SJSA1 (cell line): ENCODE measurements at places on chromosomes 6 and 20. TPM values are rescaled to one million over a fixed set of nuclear protein-coding genes. Genes with fewer than 3 reads are reported as not detected.
A peak's percentile ranks its signal among the peaks of the same experiment; 100 is the strongest.

TMEM244 gene
- total RNA-seq = not detected in 2 replicates

DNA sequence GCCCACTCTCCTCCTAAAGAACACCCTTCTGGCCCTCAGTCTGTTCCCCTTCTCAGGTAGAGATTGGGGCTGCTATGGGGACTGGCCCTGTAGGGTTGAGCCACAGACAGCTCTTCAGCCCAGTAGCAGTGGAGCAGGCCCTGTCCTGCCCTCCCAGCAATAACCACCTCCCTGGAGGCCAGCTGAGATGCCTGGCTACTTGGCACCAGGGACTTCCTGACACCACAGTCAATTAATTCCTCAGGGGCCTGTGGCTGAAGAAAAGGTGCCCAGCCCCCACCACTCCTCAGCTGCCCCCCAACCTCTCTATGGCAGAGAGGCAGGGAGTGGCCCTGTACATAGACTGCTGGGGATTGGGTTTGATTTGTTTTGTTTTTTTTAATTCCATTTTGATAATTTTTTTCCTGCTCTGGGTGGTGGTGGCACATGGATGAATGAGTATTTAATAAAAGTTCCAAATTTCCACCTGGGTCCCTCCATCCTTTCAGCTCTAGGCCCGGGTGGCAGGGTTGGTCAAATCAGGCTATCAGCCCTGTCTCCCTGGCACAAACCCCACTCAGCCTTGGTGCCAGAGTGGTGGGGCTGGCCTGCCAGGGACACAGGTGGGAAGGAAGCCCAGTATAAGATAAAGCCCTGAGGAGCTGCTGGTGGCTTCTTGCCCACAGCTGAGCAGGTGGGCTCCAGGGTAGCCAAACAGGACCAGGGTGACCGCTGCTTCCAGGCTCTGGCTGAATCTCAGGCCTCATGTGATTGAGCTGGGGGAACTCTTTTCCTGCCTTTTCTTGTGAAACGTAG, 1.9 kb upstream of the DEF6 start:
- no peak for DNase-seq
- H3K36me3 ChIP-seq = peaks cover 38% of the 10 kb centered on the region
- no peaks in the 10 kb centered on the region for H3K27me3 ChIP-seq
- H3K4me1 ChIP-seq = no peaks in the 10 kb centered on the region
- no peak overlapping the region for H3K27ac ChIP-seq

GPSM3 gene
- total RNA-seq = 15.3 and 16.2 TPM in 2 replicates

GRCh38 chr6:29992807-29993206, 50.5 kb downstream of the HLA-A start:
- H3K36me3 ChIP-seq = no peaks in the 10 kb centered on the region
- DNase-seq = no peak
- no peaks in the 10 kb centered on the region for H3K4me1 ChIP-seq

- H3K36me3 ChIP-seq = peaks cover 3% of the 10 kb centered on the region; the same call in 1 of the 2 replicates
- no peaks in the 10 kb centered on the region for H3K27me3 ChIP-seq
- DNase-seq = no peak
- no peak overlapping the region for H3K27ac ChIP-seq
These were observed 125.3 kb downstream of the FOXO3 start for GRCh38 chr6:108685970-108686369.

BANF2 gene
- total RNA-seq = not detected in 2 replicates

DNA sequence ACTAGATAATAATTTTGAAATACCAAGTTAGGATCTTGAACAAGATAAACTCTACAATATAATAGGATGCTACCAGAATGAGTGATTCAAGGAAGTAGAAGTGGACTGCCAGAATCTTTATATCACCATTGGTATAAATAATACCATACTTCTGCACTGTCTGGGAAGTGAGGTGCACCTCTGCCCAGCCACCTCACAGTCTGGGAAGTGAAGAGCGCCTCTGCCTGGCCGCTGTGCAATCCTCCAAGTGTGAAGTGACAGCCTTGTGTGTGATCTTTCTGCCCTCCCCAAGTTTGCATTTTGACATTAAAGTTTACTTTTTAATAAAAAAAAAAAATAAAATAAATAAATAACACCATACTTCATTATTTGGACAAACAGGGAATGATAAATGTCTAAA, 18.8 kb downstream of the LATS1 start:
- no peaks in the 10 kb centered on the region for H3K27me3 ChIP-seq
- peaks cover 8% of the 10 kb centered on the region for H3K4me1 ChIP-seq
- DNase-seq = no peak
- no peak overlapping the region for H3K27ac ChIP-seq
- H3K4me3 ChIP-seq = no peak overlapping the region

PREX1 gene
- total RNA-seq = 27.5 and 34.3 TPM in 2 replicates

HSPA1L gene
- 0.78 and 0.87 TPM in 2 replicates for total RNA-seq

DNA sequence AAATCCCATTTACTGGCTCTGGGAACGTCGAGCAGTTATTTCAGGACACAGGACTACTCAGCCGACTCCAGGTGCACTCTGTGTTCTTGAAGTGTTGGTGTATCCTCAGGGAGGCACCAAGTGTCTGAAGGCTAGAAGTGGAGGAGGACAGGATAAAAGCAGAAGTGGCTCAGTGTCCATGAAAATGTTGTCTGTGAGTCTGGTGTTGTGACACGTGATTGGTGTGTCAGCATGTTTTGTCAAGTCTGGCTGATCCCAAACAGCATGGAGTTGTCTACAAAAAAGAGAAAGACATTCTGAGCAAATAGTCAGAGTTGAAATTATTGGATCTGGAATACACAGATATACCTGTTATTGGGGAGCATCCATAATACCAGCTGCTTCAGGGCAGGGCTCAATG, 30.3 kb downstream of the SCGN start:
- no peak for DNase-seq
- H3K27me3 ChIP-seq = no peaks in the 10 kb centered on the region
- H3K27ac ChIP-seq = no peak overlapping the region
- H3K4me1 ChIP-seq = no peaks in the 10 kb centered on the region
- no peak overlapping the region for H3K4me3 ChIP-seq

RGS17 gene
- total RNA-seq = 0.37 and 1.3 TPM in 2 replicates

- H3K4me1 ChIP-seq = peaks cover 15% of the 10 kb centered on the region
- DNase-seq = no peak
- peak overlapping the region; percentile 51 for H3K27ac ChIP-seq
- H3K36me3 ChIP-seq = no peaks in the 10 kb centered on the region
- H3K27me3 ChIP-seq = no peaks in the 10 kb centered on the region
- no peak overlapping the region for H3K4me3 ChIP-seq
These were observed 42.2 kb downstream of the C6orf132 start for GRCh38 chr6:42100029-42100901.

DNA sequence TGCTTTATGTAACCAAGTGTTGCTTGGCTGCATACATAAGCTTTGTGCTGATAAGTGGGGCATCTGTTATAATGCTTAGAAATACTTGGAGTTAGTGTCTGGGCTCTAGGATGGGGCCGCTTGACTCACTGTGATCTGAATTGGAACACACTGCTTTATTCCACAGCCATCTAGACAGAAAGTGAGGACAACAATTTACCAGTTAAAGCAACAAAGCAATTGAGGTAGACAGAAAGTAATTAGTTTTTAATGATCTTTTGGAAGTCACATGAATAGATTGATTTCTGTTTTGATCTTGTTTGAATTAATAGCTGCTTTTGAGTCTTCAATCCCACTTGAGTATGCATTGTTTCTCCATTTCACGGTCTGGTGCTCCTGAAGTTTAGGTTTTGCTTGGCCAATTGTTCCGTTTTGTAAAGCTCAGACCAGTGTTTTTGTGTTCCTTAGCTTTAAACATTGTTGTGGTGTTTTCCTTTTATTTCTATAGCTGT, 157.5 kb downstream of the TRMT11 start:
- no peaks in the 10 kb centered on the region for H3K4me1 ChIP-seq
- no peaks in the 10 kb centered on the region; the same call in 1 of the 2 replicates for H3K27me3 ChIP-seq
- H3K4me3 ChIP-seq = no peak overlapping the region
- H3K36me3 ChIP-seq = no peaks in the 10 kb centered on the region
- H3K27ac ChIP-seq = no peak overlapping the region
- no peak for DNase-seq

DNA sequence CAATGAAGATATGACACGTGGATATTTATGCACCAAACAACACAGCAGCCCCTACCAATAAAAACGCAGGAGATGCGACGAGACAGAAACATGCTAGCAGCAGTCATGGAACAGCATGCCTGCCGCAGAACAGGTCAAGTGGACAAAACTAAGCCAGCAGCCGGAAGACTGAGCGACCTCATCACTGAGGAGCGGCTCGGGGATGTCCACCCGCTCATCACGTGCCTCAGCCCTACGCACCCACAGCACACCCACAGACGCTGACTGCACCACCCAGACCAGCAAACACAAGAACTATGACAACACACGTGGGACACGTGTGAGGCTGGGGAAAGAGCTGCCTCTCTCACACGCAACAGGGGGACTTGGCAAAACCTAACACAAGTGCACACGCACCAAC, 81.7 kb downstream of the TAF4 start:
- no peaks in the 10 kb centered on the region for H3K27me3 ChIP-seq
- no peaks in the 10 kb centered on the region for H3K4me1 ChIP-seq
- H3K27ac ChIP-seq = no peak overlapping the region
- H3K36me3 ChIP-seq = 0 out of 2 replicates have a peak, but pooled peaks cover 3% of the 10 kb centered on the region
- DNase-seq = no peak
- H3K4me3 ChIP-seq = no peak overlapping the region

DNA sequence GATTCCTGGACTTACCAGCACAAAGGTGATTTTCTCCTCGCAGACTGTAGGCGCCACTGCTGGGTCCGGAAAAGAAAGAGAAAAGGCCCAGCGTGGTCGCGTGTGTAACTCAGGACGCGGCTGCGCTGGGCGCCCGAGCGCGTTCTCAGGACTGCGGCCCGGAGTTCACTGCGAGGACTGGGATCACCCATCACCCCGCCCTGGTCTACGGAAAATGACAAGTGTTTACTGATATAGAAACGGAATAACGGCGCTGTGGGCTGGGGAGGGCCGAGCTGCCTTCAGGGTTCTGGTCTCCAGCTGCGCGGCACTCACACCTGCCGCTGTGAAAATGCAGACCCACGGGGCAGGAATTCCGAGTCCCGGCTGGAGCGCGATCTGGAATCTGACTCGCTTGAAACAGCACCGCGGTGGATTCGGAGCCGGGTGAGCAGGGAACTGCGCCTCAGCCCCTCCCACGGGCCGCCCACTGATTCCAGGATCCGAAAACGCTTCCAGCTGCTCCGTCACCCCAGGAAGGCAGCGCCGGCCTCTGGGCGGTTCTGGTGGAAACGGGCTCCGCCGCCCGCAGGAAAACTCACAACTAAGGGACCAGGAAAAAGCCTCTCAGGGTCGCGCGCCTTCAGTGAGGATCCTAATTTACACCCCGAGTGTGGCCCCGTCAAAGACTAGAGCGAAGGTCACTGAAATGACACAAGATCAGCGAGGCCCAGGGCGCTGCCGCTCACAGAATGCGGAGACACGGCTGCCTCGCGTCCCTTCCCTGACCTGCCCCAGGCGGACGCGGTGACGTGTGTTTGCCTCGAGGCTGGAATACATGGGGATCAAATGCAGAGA, 34.5 kb downstream of the HLA-A start:
- no peak overlapping the region for H3K27ac ChIP-seq
- H3K4me1 ChIP-seq = peaks cover 10% of the 10 kb centered on the region
- H3K36me3 ChIP-seq = no peaks in the 10 kb centered on the region
- H3K4me3 ChIP-seq = peak overlapping the region; percentile 36
- DNase-seq = peak; percentile 59
- peaks cover 6% of the 10 kb centered on the region; the same call in 1 of the 2 replicates for H3K27me3 ChIP-seq

- H3K36me3 ChIP-seq = no peaks in the 10 kb centered on the region
- peak; percentile 67 for DNase-seq
- no peaks in the 10 kb centered on the region for H3K27me3 ChIP-seq
- H3K4me1 ChIP-seq = peaks cover 13% of the 10 kb centered on the region
- H3K4me3 ChIP-seq = no peak overlapping the region
- H3K27ac ChIP-seq = no peak overlapping the region
These were observed 30.0 kb upstream of the AKIRIN2 start for GRCh38 chr6:87731818-87732661.

GRCh38 chr6:39082310-39082709, 32.7 kb downstream of the SAYSD1 start:
- no peaks in the 10 kb centered on the region for H3K4me1 ChIP-seq
- no peaks in the 10 kb centered on the region for H3K36me3 ChIP-seq
- no peak overlapping the region for H3K27ac ChIP-seq
- no peak overlapping the region for H3K4me3 ChIP-seq

DNA sequence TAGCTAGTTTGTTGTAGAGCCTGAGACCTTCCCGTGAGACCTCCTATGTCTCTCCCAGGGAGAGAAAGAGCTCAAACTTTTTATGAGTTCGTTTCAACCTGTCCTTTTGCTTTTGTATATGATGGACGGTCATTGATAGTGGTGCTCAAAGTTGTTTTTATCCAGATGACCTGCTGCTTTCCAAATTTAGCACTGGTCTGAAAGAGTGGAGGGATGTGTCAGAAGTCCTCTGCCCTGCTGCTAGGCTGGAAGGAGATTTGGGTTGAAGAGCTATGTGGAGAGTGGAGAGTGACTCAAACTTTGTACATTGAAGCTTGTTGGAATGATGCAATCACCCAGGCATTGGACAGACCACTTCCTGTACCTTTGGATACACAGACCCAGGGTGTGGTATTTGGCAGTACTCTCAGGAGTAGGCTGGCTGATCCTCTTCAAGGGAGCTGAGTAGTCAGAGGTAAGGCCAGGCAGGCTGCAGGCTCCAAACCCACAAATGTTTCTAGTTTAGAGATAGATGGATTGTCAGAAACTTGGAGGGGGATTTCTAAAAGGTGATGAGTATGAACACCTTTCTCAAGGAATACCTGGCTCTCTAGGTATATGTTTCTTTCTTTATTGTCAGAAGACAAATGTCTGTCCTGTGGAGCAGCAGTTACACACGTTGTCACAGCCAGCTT, 49.4 kb upstream of the RREB1 start:
- peak; percentile 83 for DNase-seq
- H3K4me3 ChIP-seq = no peak overlapping the region
- peak overlapping the region; percentile 38 for H3K27ac ChIP-seq
- H3K4me1 ChIP-seq = peaks cover 13% of the 10 kb centered on the region

- no peak overlapping the region for H3K27ac ChIP-seq
- no peak for DNase-seq
- H3K4me1 ChIP-seq = no peaks in the 10 kb centered on the region
- H3K4me3 ChIP-seq = no peak overlapping the region
- H3K27me3 ChIP-seq = no peaks in the 10 kb centered on the region
These were observed 15.5 kb downstream of the TPD52L1 start for GRCh38 chr6:125169058-125169457.

DNA sequence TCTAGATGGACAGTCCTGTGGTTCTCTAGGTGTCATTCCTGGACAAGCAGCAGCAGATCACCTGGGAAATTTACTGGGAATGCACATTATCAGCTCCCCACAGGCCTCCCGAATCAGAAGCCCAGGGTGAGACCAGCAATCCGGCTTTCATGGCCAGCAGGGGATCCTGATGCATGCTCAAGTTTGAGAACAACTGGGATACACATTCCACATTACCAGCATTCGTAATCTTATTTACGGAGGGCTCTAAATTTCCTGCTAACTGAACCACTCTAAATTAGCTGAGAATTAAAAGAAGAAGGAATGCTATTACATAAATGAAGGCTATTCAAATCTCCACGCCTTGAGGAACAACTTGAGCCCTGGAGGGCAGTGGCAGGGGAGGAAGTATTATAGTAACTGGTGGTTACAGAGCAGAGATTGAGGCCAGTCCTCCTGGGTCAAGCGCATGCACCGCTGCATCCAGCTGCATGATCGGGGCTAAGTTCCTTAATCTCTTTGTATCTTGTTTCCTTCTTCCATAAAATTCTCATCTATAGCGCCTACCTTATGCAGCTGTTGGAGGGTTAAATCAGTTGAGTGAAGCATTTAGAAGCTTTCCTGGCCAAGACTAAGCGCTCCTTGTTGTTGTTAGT, 403.7 kb downstream of the CDH26 start:
- DNase-seq = no peak
- 0 out of 2 replicates have a peak, but pooled peaks cover 4% of the 10 kb centered on the region for H3K27me3 ChIP-seq
- H3K36me3 ChIP-seq = no peaks in the 10 kb centered on the region
- no peaks in the 10 kb centered on the region for H3K4me1 ChIP-seq
- no peak overlapping the region for H3K4me3 ChIP-seq
